SK-N-SH (cell line): ENCODE measurements at places on chromosomes 12 and 14.

DNA sequence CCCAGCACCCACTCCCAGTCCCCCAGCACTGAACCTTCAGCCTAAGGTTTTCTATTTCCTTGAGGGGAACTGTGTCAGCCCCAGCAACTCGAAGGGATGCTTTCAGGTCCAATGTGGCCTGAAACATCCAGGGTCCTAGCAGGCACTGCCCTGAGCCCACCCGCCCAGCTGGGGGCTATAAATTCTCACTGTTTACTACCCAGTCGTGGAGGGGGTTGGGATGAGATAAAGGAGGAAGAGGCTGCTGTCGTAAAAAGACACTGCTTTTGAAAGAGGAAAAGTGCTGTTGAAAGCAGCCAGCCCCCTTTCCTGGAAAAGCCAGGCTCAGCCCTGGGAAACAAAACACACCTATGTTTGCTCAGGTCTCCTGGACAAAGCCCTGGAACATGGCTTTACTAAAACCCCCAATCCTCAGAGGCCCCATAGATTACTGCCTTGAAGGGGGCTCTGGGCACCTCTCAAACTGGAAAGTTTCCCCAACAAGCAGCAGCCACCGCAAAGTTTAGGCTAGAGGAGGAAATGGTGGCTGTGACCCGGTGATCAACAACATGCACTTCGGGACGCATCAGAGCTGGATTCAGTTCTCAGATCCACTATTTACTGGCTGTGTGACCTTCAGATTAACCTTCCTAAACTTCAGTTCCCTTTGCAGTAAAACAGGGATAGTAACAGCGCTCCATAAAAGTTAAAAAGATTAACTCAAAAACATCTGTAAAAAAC lies 51.0 kb downstream of the ACTN1 start:
- DNase-seq: no peak

- no peak for DNase-seq
Measured at GRCh38 chr14:99125113-99125512, 146.9 kb downstream of the BCL11B start.

DNA sequence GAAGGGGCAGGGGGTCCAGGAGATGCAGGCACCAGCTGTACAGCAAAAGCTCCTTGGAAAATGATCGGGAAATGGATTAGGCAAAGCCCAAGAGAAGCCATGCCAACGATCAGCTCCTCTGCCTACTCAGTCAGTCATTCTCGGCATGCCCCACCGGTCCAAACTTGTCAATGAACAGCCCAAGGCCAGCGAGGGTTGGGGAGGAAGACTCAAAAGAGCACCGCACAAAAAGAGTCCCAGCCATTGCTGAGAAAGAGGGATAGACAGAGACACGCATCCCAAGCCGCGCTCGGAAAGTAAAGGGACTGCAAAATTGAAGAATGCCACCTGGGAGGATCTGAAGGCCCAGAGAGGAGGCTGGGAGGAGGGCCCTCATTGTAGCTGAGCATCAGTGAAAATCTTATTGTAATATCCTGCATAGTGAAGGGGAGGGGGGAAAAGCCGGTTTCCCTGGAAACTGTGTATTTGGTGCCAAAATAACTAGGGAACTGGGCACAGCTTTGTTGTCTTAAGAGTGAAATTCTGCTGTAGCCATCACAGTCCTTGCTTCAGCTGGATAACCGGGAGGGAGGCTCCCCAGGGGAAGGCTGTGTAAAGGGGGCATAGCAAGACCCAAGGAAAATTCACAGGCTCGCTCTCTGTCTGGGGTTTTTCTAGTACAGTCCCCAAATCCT lies 4.7 kb downstream of the KDM2B start:
- DNase-seq: no peak

- peak; percentile 67 for DNase-seq
Measured at GRCh38 chr12:1054117-1054870, 63.3 kb downstream of the ERC1 start.

- DNase-seq: no peak
Measured at GRCh38 chr12:124044809-124045321, 71.8 kb downstream of the ZNF664 start.

DNA sequence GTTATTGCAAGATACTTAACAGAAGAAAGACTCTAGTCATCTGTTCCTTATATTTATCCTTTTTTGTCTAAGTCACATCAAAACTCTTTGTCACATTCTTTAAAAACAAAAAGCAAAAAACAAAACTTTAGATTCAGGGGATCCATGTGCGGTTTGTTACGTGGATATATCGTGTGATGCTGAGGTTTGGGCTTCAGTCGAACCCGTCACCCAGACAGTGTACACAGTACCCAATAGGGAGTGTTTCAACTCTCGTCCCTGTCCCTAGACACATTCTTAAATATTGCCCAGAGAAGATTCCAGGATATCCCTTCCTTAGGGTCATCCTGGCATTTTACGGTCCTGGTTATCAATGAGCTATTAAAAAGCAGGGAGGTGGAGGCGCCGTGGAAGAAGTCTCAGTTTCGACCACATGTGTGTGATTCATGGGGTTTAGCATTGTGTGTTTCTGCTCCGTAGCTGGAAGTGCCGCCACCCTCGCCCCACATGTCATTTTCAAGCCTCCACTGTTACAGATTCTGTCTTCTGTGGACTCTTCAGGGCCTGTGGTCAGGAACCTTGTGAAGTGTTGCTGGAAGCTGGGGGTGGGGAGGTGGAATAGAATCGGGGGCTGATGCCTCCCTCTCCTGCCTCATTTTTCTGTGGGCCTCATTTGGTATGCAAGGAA lies 19.9 kb downstream of the CCND2 start:
- DNase-seq: no peak

GRCh38 chr12:99232324-99232723 lies 415.2 kb upstream of the GARIN6 start:
- no peak for DNase-seq

- no peak for DNase-seq
Measured at GRCh38 chr12:106140223-106140986, 1.7 kb upstream of the NUAK1 start.

DNA sequence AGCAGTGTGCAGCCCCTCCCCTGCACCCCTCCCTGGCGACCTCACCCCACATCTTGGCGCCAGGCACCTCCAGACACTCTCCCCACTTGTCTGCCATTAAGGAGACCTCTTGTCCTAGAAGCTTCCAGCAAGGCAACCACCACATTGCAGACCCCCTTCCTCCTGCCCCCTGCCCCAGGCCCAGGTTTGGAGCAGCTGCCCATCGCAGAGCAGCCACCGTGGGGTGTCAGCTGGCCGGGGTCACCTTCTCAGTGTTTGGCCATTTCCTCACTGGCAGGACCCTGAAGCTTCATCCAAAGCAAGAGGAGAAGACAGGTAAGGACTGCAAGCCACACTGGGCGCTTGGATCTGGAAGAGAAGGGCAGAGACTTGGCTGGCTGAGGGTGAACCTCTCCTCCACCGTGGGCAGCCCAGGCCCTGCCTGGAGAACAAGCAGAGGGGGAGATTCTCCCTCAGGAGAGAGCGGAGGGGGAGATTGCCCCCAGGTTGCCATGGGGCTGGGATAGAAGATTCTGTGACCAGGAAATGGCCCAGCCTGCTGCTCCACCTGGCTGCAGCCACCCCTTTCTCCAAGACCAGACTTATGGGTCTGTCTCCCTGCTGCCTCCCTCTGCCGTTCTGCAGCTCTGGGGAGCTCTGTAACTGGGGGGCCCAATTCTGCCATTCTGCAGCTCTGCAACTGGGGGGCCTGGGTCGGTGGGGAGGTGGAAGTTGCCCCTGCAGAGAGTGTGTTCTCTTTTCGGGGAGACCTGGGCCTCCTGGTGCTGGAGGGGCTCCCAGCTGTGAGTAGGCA lies 72.9 kb upstream of the C14orf180 start:
- no peak for DNase-seq

DNA sequence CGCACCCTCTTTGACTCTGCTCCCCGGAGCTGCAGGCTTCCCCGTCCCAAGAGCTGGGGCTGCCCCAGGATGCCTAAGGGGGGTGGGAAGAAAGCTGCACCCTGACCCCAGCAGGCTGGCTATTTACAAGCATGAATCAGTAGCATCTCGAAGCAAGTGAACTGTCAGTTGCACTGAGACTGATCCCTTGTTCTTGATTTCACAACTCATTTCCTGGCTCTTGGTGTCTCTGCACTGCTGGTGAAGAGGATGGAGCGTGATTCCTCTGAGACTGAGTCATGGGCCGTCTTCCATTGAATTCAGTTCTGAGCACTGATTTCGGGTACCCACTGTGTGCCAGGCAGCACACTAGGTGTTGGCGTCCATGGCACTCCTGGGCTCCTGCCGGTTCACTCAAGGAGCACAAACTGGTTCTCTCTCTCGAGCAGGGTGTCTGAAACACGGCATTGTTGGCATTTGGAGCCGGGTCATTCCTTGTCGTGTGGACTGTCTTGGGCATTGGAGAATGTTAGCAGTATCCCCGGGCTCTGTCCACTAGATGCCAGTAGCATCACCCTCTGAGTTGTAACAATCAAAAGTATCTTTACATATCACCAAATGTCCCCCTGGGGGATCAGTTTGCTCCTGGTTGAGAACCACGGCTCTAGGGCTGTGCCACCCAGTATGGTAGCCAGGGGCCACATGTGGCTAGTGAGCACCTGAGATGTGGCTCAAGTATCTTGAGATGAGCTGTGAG lies 86.9 kb downstream of the RIN3 start:
- no peak for DNase-seq

DNA sequence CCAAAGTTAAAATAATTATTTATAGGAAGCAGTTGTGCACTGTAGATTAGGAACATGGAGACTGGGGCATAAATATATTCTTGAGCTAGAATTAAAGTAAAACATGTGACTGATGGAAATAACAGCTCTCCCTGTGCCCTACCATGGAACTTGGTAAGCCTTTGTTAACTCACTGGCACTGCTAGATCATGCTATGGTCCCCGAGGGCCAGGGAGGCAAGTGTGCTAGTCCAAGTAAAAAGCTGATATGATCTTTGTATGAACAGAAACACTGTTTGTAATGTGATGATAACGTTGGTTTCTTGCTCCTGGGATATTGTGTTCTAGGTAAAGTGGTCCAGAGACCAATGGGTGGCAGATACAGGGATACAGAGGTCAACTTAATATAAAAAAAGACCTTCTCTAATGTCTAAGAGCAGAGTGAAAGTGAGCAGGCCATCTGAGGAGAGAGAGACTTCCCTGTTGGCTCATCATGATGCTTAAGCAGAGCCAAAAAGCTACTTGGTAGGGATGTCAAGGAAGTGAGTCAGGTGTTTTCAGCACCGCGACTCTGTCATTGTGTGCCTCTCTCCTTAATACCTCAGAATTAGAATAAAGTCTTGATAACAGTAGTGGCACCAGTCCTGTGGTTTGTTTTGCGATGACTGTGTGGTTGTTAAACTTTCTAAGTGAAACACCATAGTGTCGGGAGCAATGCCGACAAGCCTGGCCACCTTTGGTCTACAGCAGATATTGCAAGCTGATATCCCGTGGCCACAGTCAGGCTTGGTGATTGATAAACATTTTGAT lies 27.6 kb downstream of the BICD1 start:
- DNase-seq: peak; percentile 47

DNA sequence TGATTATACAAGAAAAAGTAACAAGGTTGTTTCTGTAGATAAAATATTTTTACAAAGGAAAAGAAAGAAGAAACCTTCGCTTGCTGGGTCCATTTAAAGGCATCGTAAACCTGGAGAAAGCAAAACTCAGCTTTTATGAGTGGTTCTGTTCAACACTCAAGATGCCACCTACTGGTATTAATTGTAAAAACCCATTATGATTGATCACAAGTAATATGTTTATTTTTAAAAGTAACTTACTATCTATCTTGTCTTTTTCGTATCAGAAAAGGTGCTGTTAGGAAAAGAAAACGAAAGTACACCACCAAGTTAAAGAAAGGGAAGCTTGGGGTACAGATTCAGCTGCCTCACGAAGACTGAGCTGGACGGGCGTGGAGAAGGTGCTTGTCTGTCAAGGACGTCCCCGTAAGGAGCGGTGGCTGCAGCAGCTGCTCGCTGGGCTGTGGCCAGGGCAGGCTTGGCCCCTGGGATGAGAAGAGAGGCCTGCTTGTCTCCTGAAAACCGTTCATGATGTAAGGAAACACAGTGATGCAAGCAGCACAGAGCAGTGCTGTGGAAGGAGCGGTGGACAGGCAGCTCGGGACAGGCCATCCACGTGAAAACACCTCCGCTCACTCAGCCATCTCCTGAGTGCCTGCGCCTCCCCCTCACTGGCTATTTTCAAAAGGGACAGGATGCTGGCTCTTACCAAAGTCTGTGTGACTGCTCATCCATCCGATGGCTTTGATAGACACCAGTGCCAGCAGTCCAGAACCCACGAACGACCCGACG lies 25.0 kb downstream of the SLC15A4 start:
- no peak for DNase-seq

DNA sequence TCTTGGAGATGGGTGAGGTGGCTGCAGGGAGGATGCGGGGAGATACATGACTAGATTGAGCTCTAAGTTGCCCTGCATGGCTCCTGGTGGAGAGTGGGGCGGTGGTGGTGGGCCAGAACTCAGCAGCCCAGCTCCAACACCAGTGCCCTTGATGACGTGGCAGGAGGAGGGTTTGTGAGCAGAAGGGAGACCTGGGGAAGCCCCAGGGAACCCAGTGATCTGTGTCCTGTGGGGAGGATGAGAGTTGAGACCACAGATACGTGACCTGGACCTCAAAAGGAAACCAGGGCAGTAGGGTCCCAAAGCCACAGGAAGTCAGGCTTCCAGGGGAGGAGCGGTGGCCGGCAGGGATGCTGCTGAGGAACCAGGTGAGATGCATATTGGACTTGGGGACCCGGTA lies 989.1 kb upstream of the TMEM132C start:
- no peak for DNase-seq

DNA sequence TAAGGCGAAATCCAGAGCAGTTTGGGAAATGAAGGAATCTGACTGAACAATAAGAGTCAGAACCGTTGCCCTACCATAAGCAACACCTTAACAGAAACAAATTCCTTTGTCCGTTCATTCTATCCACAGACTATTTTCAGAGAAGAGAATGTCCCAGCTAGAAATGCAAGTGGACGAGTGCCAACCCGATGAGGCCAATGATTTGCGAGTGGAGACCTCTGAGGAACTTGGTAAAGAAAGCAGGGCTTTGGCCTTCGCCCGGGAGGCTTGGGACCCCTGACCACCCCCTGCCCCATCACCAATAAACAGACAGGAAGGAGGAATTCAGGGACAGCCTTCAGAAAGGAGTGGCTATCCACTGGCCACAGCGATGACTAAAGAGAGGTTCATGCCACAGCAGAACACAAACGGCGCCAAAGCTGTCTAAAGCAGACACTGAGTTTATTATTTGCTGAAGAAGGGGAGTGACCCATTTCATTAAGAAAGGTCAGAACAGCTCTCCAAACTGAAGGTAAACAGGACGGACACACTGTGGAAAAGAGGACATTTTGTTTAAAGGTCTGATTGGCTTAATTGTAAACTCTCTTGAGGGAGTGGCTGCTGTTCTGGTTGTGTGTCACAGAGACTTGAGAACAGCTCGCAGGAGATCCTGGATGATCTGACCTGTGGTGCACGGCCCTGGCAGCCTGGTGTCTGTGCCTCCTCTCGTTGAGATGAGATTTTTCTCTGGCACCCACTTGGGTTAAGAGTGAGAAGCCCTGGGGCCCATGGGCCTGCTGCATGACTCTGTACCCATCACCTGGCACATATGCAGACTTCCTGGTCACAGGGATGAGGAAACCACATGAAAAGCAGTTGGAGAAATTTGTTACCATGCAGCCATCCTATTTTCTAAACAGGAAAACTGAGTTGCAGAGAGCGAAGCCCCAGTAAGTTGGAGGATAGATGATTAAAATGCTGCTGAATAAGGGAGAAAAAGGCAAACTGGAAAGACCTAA lies 142.0 kb upstream of the PZP start:
- DNase-seq: no peak
